Activated naive CD4-positive, alpha-beta T cell treated with anti-CD3 and anti-CD28 coated beads, Interleukin-2, amount 50 U/mL, for 72 hours (primary cell): ENCODE measurements at places on chromosomes 3 and 15.

GRCh38 chr15:39273717-39274411 is 307.0 kb upstream of the THBS1 start:
- DNase-seq = no peak

GRCh38 chr15:62698646-62699045 is 343.9 kb upstream of the TPM1 start:
- DNase-seq = no peak

- DNase-seq = no peak
Measured at GRCh38 chr15:41546851-41547786, 3.1 kb upstream of the RPAP1 start.

DNA sequence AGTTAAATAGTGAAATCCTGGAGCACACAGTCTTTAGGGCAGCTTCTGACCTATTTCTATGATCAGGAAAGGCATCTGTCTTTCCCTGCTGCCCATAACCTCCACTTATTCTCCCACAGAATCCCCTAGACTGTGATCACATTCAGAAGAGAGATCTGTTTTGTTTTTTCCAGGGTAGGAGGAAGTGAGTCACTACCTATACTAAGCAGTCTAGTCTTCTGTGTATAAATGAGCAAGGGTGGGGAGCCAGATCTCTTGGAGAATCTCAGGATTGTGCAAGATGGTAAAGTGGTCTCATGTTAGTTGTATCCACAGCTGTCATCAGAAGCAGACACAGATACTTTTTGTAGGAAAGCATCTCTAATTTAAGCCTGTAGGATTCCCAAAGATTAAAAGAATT is 11.8 kb upstream of the FBXO22 start:
- no peak for DNase-seq

DNA sequence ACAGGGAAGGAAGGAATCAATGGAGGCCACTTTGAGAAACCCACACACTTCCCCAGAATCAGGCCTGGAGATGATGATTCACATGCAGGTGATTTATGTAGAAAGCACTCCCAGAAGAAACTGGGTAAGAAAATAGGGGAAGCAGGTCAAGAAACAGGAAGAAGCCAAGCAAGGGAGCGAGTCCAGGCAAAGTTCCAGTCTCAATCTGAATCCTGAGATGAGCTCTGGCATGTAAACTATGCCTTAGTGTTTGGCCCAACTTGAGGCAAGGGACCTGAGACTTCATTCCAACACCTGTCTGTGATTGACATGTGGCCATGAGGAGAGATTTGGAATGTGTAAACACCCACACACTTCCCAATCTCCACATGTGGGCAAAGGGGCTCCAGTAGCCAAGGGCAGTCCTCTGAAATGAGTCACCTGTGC is 61.6 kb upstream of the CTNNB1 start:
- DNase-seq = no peak

GRCh38 chr3:17038900-17039553 is 154.3 kb downstream of the PLCL2 start:
- no peak for DNase-seq

GRCh38 chr3:142888099-142888480 is 793 bp downstream of the PCOLCE2 start:
- peak; percentile 11 for DNase-seq

GRCh38 chr3:180416111-180416594 is 185.8 kb upstream of the TTC14 start:
- no peak for DNase-seq

DNA sequence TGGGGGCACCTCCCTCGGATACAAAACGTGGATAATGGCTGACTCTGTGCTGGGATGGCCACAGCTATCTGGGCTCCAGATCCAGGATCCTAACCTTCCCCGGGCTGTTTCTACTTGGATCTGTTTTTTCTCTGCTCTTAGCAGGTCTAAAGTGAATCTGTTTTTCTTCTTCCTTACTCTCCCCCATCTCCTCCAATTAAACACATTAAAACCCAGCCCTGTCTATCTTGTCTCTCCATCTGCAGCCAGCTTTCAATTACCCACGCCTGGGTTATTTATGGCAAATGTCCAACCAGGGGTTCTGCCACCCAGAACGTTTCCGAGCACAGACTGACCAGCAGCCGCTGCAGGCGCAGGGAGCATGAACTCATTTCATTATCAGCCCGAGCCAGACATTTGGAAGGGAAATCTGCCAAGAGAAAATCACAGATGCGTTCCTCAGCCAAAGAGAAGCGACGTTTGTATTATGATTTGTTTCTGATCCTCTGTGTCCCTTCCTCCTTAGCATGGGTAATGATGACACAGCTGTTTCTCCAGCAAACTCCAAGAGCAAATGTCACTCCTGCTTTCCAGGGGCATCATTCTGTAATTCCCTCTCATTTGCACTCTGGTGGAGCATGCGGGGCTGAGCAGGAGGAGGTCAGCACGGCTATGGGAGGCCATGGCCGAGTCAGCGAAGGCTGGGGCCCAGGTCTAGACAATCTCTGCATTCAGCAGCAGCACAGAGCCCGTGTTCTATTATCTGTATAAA is 42.0 kb downstream of the UMPS start:
- DNase-seq = no peak

DNA sequence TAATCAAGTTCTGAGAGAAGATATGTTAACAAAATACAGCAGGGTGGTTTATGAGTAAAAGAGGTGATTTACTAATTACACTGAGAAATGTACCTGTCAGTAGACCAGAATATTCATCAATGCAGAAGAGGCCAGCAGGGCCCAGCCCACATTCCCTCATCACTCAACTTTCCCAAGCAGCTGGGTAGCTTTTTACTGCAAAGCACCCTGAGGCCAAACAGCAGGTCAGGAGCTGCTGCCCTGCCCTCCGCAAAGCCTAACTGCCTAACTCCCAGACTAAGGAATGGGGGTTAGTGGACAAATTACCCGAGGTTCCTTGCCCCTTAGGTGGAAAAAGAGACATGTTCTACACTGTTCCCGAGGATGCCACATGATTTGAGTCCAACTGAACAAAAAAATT is 108.2 kb downstream of the TBL1XR1 start:
- DNase-seq = no peak

- DNase-seq = no peak
Measured at GRCh38 chr3:55691141-55691540, 204.0 kb upstream of the WNT5A start.

DNA sequence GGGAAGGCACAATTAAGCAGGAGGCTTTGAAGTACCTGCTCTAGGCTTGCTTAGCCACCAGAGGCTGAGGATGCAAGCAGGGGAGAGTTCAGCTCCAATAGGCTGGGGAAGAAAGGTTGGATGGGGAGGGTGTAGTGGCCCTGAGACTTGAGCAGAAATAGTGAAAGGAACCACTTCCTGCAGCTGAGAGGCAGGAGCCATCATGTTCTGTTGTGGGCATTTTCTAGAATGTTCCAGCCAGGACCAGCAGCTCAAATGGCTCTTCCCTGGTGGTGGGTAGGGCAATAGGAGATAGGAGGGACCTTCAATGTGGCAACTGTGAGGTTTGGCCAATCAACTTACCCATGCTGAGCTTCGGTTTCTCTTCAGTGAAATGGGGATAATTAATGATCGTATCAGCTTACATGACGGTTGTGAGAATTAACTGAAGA is 79.1 kb upstream of the CGNL1 start:
- DNase-seq = no peak

DNA sequence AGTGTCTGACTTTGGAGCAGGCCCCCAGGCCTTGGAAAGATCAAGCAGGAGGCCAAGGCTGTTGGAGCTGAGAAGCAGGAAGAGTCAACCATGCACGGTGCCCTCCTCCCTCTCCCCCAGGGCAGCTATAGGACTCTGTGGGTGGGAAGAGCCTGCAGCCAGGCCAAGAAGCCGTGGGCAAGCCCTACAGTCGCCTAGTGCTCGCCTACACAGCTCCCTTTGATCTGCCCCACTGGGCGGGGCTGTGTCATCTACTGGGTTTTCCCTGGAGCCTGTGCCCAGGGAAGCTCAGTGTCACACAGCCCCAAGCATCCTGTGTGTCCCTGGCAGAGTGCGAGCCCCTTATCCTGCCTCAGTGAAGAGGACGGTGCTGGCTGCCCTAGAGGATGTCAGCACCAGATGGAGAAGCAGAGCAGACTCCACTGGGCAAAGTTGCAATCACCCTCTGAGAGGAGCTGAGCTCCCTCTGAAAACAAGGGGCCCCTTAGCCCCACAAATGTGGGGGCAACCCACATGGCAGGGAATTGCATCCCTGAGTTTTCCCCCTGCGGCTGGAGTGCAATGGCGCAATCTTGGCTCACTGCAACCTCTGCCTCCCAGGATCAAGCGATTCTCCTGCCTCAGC is 72.2 kb downstream of the KLF13 start:
- no peak for DNase-seq

DNA sequence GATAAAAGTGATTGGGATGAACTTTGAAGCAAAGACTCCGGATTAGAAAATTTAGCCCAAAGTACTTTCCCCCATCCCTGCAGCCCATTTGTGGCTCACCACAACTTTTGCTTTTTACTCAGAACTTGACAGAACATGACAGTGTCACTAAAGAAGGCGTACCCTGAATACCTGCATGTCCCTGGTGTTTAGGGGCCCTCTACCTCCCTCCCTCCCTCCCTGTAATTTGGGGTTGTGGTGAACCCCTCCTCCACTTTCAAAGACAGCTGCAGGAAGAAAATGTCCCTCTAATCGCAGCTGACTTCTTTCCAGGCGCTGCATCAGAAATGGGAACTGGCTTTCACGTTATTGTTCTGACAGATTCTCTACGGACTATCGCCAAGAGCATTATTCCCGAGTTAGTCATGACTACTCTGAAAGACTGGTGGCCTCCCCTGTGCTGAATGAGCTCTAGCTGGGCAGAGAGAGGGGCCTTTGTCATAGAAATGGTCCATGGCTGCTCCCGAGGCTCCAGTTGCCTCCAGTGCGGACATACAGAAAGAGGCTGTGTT is 93.2 kb upstream of the ARHGEF3 start:
- no peak for DNase-seq

GRCh38 chr3:120101624-120102023 is 7.4 kb upstream of the GSK3B start:
- DNase-seq = no peak

DNA sequence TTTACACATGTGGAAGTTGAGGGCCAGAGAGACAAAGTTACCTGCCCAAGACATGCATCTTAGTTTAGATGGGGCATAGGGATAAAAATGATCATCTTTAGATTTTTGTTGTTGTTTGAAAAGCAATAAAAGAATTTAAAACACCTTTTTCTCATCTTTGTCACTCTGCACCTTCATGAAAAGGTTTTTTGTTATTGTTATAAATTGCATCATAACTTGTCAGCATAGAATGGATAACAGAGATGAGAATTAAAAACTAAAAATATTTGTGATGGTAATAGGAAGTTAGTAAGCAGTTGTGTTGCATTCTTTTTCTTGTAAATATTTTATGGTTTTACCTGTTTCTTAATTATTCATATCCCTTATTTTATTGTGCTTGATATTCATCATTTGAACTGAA is 13.4 kb upstream of the ZBTB47 start:
- DNase-seq = no peak

DNA sequence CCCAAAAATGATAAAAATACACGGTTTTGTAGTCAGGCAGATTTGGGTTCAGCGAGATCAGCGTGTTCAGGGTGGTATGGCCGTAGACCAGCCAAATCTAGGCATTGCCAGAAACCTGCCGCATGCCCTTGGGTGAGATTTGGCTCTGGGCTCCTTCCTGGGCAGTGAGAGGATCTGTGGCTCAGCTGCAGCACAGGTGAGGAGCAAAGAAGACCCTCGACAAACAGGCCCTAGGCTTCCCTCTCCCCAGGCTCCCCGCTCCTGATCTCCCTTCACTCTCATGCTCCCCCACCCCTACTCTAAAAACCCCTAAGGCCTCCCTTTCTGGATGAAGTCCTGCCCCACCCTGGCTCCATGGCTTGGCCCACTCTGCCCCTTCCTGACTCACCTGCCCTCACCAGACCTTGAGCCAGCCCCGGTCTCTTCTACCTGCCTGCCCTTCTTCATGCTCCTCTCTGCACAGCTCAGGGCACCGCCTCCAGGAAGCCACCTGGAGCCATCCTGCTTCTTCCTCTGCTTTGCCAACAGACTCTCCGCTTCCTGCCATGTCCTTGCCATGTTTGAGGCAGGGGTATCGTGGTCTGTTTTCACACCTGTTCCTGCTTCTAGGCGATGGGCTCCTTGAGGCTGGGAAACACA is 88.1 kb downstream of the CORO2B start:
- DNase-seq = no peak

DNA sequence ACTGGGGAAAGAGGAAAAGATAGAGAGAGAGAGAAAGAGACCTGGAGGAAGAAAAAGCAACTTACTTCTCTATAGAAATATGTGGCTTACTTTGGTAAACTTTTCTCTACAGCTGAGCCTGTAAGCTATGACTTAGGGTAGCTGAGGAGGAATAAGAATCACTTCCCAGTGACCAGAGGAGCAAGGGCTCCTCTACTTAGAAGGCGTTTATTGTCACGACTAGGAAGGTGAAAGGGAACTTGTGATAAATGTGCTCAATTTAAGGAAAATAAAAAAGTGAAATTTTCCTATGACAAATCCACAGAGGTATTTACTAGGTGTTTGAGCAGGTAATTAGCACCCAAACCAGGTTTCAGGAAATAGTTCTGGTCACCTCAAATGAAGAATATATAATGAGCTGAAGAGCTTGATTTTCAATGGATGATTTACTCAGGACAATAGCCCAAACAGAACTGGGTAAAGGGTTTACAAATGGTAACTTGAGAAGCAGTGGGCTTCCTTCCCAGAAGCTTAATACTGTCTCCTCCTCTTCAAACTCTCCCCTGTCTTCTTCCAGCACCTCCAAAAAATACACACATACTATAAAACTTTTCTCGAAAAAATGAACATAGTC is 46.1 kb downstream of the SOX2 start:
- no peak for DNase-seq

GRCh38 chr3:130711565-130712324 is 34.9 kb downstream of the PIK3R4 start:
- DNase-seq = no peak

GRCh38 chr15:92907896-92908712 is 8.0 kb downstream of the CHD2 start:
- no peak for DNase-seq

DNA sequence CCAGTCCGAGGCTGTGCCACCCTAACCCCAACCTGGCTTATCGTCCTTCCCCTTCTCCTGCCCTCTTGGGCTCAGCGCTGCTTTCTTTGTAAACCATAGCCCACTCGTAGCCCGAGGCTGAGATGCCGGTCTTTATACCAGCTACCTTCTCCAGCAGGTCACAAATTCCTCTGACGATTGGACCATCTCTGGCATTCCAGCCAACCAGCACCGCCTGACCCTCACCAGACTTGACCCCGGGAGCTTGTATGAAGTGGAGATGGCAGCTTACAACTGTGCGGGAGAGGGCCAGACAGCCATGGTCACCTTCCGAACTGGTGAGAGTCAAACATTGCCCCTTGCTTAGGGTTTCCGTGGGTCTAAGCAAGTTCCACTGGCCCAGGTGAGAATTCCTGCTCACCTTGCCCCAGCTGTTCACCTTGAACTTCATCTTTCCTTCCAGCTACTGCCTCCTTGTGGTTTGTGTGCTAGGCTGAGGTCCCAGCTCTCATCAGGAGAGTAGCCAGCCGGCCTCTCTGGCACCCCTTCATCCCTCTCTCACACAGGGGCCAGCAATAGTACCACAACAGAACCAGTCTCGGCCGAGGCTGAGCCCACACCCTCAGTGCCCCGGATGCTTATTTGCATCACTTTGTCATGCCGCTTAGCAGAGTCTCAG is 66.7 kb downstream of the BOC start:
- no peak for DNase-seq
